ENCODE measurements at places on chromosomes 6 and 20.

DNA sequence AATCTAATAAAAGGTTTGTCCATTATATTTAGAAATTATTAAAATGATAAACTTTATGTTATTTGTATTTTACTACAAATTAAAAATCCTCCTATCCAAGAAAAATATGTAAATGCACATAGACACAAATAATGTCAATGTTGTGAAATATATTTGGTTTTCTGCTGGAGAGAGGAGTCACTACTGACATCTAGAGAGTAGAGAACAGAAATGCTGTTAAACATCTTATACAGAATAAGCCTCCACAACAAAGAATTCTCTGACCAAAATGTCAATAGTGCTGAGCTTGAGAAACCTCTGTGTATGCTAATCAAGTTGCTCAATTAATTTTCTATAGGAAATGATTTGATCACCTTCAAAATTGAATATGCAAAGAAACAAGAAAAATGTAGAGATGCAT lies 12.4 kb downstream of the HTR1B start:
- DNase-seq = no peak

GRCh38 chr6:129635396-129636130 lies 74.4 kb downstream of the ARHGAP18 start:
- no peak for DNase-seq

GRCh38 chr20:16428112-16428511 lies 145.1 kb downstream of the KIF16B start:
- DNase-seq = no peak

DNA sequence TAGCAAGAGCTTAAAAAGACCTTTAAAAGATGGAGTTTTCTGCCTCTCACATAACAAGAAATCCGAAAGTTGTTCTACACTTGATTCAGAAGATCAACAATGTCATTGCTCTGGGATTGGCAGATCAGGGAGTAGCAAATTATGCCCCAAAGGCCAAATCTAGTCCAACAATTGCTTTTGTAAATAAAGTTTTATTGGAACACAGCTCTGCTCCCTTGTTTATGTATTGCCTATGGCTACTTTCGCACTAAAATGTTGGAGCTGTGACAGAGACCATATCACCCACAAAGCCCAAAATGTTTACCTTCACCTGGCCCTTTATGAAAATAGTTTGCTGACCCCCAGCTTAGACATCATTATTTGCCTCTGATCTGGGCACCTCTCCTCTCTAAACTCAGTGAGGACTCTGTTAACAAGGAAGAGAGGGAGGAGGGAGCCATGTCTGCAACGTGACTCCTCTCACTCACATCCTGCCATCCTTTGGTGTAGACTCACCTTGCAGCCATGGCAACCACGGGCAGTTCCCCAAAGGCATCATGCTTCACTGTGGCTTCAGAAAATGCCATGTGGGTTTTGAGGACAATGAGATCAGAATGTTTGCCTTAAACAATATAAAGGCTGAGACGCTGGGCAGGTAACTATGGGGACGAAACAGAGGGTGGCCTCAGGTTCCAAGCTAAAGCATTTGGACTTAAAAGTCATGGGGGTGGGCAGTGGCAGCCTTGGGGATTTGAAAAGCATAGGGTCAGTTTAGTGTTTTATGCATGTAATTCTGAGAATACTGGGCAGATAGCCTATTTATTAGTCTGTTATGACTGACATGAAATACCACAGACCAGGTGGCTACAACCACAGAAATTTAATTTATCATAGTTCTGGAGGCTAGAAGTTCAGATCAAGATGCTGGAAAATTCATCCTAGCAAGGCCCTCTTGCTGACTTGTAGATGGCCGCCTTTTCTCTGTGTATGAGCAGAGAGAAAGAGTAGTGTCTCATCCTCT lies 149.7 kb upstream of the TNFAIP3 start:
- DNase-seq = no peak

DNA sequence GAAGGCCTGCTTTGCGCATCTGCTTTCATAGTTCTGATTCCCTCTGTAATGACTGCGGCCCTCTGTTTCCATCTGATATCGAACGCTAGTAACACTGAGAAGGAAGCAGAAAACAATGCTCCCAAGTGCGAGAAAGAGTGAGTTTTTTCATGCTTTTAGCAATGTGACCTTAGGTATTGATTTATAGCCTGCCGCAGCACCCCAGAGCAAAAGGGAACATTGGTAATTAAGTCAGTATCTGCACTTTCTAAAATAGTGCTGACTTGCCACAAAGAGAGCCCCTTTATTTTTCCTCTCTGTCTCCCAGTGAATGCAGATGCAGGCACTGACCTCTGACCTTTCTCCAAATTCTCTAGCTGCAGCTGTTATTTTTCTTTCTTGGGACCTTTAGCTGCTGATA lies 129.8 kb downstream of the HDGFL1 start:
- DNase-seq = no peak

- DNase-seq = no peak
Observed at GRCh38 chr6:27414300-27414699, 25.7 kb downstream of the ZNF391 start.

DNA sequence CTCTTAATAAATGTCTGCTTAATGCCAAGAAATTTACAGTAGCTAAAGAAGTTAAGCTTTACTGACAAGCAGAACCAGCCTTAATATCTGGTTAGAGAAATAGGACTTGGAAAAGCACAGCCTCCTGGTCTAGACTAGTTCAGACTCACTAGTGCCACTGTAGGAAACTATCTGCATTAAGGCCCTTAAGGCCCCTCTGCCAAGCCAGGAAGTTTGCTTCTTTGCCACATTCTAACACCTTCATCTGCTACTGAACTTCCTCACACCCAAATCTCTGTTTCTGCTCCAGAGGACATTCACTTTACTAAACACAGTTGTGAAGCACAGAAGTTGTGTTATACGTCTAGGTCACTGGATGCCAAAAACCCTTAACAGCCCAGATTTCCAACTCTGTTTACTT lies 302.8 kb downstream of the BTBD9 start:
- no peak for DNase-seq

GRCh38 chr6:23533944-23534343 lies 592.1 kb upstream of the NRSN1 start:
- DNase-seq = no peak

DNA sequence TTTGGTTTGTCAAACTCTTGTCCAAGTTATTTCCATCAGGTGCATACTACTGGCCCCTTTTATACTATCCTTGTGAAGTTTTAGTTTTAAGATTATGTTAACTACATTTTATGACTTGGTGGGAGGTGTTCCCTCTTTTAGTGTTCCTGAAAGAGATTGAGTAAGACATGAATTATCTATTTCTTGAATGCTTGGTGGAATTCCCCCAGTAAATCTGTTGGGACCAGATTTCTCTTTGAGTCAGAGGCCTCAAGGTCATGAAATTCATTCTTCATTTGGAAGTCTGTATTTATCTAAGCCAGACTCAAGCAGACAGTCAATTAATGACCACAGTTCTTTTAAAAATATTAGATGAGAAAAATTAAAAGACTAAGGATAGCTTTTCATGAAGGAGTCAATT lies 81.3 kb downstream of the MOXD1 start:
- DNase-seq = no peak

DNA sequence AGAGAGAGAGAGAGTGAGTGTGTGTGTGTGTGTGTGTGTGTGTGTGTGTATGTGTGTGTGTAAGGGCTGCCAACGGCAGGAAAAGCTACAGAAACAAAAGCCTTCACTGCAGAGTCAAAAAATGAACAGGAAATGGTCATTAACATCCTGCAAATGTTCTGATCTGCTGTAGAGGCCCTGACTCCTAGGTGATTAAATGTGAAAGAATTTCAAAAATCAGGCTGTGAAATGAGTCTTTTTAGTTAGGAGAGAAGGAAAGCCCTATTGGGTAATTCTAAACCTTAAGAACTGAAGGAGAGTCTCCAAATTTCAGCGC lies 166.5 kb upstream of the MYLIP start:
- no peak for DNase-seq

DNA sequence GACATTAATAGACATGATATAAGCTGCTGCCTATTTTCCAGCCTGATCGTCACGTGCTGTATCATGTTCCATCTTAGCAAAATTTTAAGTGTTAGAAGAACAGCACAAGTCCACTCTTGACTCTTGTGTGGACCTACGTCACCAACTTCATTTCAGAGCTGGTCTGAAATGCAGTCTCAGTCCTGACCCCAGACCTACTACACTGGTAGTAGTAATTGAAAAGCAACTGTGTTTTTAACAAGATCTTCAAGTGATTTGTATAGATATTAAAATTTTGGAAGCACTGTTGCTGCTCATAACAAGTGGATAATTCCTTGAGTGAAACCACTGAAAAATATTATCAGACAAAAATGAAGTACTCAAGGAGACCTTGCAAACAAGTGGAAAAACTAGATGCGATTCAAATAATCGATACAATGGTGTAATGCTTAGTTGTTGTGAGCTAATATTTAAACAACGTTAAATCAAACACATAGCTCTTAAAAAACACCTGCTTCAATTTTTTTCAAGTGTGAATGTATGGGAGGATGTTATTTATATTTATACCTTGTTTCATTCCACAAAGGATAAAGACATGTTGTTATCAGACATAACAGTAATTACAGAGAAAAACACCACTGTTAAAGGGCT lies 110.9 kb upstream of the JAG1 start:
- no peak for DNase-seq

GRCh38 chr20:53023732-53024520 lies 51.8 kb downstream of the TSHZ2 start:
- DNase-seq = no peak

DNA sequence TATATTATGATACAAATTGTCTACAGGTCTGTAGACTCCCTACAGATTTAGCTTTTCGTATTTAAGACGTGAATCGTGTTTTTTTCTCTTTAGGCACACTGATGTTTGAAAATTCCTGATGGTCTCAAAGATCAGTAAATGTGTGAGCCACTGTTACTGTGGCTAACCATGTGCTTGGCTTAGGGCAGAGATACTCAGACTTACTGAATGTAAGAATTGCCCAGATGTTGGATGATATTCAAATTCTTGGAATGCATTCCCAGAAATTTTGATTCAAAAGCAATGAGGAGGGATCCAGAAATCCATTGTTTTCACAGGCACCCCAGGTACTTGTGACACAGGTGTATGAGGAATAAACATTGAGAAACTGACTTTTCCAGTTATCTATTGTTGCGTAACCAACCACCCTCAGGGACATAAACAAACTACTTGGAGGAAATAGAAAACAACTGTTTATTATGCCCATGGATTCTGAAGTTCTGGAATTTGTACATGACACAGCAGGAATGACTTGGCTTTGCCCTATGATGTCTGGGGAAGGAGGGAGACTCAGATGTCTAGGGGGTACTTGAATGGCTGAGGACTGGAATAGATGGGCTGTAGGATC lies 339.6 kb upstream of the CITED2 start:
- no peak for DNase-seq

DNA sequence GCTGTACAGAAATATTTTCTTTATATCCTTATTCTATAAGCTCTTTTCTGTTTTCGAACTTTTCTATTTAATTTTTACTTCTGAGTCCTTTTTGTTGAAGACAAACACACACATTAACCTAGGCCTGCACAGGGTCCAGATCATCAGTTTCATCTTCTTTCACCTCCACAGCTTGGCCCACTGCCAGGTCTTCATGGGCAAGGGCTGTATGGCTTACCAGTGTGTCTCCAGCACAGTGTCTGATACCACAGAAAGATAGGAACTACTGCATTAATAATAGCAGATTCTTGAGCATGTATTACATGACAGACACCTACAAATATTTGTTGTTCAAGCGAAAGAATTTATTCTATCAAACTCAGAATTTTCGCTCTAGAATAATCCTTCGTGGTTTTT lies 24.4 kb downstream of the QKI start:
- no peak for DNase-seq

DNA sequence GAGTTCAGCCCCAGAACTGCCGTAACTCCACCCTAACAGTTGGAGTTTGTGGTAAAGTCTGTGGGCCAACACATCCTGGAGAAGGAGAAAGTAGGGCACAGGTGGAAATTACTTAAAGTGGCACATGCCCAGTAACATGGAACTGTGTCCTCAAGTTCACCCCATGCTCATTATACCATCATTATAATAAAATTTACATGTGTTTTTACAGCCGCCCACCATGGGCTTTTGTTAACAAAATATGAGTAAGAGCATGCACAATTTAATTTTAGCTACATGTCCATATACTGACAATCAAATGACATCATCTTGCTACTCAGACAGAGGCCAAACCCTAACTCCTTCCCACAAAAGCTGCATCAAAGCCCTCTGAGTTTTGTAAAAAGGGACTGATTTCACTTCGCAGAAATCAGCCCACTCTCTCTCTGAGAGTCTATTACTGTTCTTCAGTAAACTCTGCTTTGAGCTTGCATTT lies 17.3 kb upstream of the ELOVL4 start:
- no peak for DNase-seq

DNA sequence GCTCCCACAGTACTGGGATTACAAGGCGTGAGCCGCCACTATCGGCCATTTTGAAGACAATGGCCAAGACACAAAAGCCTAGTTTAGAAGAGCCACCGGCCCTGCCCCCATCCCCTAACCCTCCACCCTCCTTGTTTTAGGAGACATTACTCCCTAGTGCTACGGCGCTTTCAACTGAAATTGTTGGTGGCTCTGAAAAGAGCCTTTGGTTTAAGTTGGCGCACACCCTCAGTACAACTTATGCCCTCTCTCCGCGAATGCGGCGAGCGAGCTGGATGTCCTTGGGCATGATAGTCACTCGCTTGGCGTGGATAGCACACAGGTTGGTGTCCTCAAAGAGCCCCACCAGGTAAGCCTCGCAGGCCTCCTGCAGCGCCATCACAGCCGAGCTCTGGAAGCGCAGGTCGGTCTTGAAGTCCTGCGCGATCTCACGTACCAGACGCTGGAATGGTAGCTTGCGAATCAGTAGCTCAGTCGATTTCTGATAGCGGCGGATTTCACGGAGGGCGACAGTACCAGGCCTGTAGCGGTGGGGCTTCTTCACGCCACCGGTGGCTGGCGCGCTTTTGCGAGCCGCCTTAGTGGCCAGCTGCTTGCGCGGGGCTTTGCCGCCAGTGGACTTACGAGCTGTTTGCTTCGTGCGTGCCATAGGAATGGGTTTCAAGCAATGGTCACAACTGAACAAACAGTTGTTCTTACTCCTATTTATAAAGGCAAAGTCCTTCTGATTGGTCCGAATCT lies 114.9 kb upstream of the BTN3A2 start:
- peak; percentile 50 for DNase-seq

DNA sequence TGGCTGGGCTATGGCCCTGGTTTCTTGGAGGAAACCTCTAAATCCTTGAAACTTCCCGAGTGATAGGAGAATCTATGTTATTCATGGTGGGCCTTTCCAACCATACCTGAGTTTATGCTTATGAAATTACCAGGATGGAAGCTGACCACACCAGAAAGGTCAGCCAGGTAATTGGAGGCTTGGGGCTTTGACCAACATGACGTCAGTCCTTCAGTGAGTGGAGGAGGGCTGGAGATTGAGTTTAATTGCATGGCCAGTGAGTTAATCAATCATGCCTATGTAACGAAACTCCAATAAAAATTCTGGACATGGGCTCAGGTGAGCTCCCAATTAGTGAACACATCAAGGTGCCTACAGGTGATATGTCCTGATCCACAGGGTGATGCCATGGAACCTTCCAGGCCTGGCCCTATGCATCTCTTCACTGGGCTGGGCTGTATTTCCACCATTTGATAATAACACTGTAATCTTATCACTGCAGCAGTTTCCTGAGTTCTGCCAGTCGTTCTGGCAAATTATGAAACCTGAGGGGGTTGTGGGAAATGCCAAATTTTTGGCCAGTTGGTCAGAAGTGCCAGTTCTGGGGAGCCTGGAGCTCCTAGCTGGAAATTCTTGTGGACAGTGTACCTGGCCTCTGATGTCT lies 106.5 kb downstream of the CDH26 start:
- DNase-seq = no peak

GRCh38 chr6:24547243-24547642 lies 52.5 kb downstream of the ALDH5A1 start:
- DNase-seq = no peak

- DNase-seq = no peak
Observed at GRCh38 chr6:81777586-81778268, 25.2 kb upstream of the TENT5A start.
